ENCODE measurements at places on chromosomes 7 and 10. TPM values are rescaled to one million over a fixed set of nuclear protein-coding genes. Genes with fewer than 3 reads are reported as not detected.

Gene NODAL
- polyA plus RNA-seq, result not detected

Gene DRGX
- polyA plus RNA-seq, result not detected

Gene HABP2
- polyA plus RNA-seq, result not detected

Gene PTPRZ1
- polyA plus RNA-seq, result not detected

Gene SAMD9
- polyA plus RNA-seq, result 13.3 TPM

Gene TMEM236
- not detected for polyA plus RNA-seq

Gene FFAR4
- polyA plus RNA-seq, result not detected

Gene URGCP
- polyA plus RNA-seq, result 28.9 TPM
